ENCODE measurements at places on chromosomes 2 and 18.

DNA sequence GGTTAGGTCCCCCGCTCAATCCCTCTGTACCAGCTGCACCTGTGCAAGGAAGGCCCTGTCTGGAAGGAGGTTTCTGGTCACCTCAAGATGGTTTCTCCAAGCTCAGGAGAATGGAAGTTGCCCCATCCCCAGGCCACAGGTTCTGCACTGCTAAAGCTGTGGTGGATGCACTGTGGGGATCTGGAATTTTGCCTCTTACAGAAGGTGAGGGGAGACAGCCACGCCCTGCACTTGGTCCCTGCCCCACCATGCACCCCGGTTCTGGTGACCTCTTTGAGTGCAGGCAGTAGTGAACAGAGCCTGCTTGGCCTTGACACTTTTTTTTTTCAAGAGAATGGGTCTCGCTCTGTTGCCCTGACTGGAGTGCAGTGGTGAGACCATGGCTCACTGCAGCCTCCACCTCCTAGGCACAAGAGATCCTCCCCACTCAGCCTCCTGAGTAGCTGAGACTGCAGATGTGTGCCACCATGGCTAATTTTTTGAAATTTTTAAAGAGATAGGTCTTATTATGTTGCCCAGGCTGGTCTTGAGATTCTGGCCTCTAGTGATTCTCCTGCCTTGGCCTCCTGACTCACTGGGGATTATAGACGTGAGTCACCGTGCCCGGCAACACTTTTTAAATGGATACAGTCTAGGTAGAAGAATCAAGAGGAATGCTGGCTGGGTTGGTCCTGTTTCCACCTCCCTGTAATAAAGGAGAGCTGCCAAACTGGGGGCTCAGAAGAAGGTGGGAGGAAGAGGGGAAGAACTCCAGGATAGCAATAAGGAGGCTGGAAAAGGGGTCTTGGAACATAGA, 5.8 kb upstream of the NT5DC4 start:
- no peak for DNase-seq

DNA sequence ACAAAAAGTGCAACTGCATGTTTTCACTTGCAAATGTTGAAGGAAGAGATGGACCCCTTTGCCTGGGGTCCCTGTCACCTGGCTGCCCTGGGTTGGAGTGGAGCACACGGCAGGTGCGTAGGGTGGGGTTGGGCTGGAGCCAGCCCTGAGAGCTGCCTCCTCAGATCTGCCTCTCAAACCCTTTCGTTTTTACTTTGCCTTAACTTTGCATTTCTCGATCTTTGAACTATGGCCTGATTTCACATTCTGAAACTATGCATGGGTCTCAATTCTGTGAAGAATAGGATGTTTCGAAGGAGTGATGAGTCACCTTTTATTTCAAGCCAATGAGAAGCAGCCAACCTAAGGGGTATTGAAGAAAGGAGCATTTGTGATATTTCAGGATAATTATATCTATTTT, 132.8 kb downstream of the ACOXL start:
- DNase-seq, result peak; percentile 56

- DNase-seq, result no peak
Observed at GRCh38 chr2:168934826-168935225, 33.7 kb downstream of the G6PC2 start.

DNA sequence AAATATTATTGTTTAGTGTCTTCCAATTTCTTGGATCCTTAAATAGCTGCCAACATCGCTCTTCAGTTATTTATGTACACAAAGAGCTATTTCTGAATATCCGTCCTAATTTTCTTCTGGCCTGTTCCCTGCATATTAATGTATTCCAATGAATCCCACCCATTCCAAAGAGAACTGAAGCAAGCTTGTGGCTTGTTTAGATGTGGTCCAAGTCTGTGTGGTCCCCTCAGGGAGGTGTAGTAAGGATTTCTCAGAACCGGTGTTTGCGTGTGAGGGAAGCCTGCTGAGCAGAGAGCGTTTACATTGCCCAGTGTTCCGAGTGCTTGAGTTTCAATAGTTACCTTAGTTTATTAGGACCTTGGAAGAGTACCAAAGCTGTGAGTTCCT, 25.1 kb upstream of the IL1R1 start:
- no peak for DNase-seq

GRCh38 chr2:178828486-178828881, 21.3 kb upstream of the TTN start:
- DNase-seq, result no peak

- DNase-seq, result no peak
Observed at GRCh38 chr2:120768112-120769048, 32.7 kb downstream of the GLI2 start.

DNA sequence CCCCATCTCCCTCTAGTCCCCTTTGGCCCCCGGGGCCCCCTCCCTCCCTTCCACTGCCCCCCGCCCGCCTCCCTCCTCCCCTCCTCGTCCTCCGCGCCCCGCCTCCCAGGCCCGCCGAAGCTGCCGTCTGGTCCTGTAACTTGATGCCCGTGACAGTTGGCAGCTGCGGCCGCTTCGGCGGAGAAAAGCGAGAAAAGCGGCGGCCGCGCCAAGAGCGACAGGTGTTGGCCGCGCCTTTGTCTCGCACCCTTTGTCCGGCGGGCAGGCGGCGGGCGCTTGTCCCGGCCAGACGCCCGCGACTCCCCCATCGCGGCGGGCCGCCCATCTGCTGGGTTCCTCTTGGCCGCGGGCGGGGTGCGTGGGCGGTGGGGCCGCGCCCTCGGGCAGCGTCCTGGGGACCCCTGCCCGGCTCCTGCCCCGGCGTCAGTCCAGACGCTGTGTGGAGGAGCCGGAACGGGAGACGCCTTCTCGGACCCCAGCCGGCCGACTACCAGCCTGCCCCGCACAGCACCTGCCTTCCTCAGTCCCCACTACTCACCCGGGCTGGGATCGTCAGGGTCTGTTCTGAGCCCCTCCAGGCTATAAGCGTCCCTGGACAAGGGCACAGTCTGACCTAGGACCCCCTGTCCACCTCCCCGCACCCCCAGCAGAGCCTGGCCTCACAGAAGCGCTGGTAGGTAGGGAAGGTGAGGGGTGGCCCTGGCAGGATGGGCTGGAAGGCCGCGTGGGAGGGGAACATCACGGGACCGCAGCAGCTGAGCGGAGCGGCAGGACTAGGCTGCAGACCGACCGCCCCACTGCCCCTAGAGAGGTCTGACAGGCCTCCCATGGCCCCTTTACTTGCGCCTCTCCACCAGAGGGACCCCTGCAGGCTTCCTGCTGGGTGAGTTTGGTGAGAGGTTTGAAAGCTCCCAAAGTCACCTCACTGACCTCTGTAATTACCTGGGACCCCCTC, 1.2 kb upstream of the HES6 start:
- DNase-seq, result peak; percentile 31

- no peak for DNase-seq
Observed at GRCh38 chr2:206154197-206154596, 5.0 kb downstream of the NDUFS1 start.

GRCh38 chr18:58335821-58336220, 291.8 kb downstream of the NEDD4L start:
- DNase-seq, result no peak

DNA sequence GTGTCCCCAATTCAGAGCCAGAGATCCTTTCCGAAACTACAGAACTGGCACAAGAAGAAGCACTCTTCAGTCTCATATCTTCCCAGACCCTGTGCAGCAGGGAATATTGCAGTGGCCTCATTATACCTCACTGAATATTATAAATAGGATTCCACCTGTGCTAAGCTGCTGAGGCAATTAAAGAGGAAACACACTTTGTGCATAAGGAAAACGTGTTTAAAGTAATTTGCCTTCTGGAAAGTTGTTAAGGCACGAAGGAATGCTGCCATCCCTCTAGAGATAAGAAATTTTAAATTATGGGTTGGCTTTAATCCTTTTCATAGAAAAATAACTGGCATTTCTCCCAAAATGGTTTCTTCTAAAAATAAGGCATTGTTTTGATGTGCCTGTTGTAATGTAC, 233.3 kb downstream of the RAB3GAP1 start:
- no peak for DNase-seq

DNA sequence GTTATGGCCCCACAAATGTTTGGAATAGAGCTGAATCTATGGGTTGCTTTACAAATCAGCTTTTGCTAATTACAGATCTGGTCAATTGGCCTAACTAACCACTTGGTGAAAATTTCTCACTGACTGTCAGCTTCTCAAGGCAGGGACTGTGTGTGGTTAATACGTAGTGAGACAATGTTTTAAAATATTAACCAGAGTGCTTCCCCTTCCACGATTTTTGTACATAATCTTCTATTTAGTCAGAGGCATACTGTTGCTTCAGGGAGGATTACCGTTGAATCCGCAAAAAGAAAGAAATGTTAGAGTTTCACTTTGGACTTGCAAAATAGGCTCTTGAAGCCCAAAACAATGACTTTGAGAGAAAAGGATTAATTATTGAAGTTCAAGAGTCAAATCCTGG, 14.9 kb upstream of the KCNS3 start:
- no peak for DNase-seq

GRCh38 chr18:37529863-37530262, 35.7 kb downstream of the CELF4 start:
- DNase-seq, result no peak

DNA sequence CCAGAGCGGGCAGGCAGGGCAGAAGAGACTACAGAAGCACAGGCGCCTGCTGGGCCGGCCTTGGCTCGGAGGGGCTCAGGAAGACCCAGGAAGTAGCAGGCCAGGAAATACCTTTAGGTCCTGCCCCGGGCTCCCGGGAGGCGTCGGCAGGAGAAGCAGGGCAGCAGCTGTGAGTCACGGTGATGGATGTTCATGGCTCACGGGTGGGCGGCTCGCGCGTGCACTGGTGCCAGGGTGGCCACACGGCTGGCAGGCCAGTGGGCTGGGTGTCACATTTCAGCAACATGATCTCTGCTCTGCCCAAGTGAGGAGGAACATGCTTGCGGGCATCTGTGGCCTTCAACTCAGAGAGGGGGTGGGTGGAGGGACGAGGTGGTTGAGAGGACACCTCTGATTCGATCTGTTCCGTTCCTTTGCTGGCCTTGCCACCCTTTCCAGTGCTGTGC, 139.3 kb downstream of the KLHL29 start:
- no peak for DNase-seq

GRCh38 chr2:207082619-207083018, 83.1 kb downstream of the KLF7 start:
- no peak for DNase-seq

- no peak for DNase-seq
Observed at GRCh38 chr2:56613254-56613653, 429.5 kb downstream of the CCDC85A start.

GRCh38 chr2:106012591-106013347, 181.3 kb downstream of the UXS1 start:
- DNase-seq, result no peak

DNA sequence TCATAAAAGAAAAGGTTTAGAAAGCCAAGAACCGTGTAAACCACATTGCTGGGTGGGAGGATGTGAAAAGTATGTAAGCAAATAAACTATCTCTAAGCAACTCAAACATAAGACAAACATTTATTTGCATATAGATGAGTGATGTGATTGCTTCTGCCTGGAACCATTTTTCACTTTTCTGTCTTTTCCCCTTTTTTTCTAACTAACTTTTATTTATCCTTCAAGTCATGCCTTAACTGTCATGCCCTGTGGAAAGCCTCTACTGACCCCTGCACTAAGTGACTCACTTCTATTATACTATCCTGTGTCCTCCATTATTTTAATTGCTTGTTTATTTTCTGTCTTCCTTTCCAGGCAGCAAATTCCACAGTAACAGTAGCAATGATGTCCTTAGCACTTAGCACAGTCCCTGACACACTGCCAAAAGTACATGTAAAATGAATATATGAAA, 87.5 kb upstream of the CTAGE1 start:
- no peak for DNase-seq

GRCh38 chr18:37574113-37574512, 8.5 kb upstream of the CELF4 start:
- no peak for DNase-seq

GRCh38 chr2:98565286-98565860, 42.9 kb downstream of the COA5 start:
- no peak for DNase-seq

DNA sequence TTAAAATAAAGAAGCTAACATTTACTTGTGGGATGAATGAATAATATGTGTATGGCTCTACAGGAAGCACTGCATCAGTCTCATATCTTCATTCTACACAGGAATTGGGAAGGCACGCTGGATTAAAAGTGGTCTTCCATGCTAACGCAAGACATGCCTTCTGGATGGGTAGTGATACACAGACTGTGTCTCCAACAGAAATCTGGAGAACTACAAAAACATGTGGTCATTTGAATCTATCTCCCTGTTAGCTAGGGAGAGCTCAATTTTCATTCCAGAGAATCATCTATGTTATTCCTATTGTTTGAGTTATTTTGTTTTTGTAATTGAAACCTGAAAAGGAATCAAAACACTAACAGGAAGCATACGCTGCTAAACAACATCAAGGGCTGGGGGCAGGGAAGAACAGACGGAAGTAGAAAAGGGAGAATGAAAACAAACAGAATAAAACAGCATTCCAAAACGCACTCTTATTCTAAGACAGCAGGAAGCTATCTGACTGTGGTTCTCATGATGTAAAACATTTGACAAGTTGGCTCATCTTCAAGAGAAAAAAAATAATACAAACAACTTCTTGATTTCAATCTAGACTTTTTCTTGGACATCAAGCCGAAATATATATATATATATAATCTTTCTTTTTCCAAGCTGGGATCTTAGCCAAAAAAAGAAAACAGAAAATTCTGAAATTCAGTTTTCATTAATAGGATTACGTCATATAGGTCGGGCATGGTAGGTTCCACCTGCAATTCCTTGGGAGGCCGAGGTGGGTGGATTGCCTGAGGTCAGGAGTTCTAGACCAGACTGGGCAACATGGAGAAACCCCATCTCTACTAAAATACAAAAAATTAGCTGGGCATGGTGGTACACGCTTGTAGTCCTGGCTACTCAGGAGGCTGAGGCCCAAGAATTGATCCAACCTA, 31.5 kb upstream of the ASNSD1 start:
- no peak for DNase-seq

- DNase-seq, result no peak
Observed at GRCh38 chr2:177753682-177754491, 318.7 kb downstream of the PDE11A start.

DNA sequence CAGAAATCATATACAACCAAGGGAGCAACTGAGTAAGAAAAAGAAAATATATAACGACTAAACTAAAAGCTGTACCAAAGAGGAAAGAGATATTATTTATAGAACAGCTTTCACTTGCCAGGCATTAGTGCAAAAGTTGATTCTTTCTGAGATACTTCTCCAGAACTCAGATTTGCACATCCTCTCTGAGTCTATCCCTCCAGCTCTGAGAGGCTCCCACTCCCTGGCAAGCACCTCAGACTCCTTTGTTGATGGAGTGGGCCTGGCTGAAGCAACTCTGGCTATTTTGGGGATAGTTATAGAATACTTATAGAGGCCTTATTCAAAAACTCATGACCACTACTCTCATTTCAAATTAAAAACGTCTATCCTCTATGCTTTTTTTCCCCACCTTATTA, 501.6 kb upstream of the TNP1 start:
- DNase-seq, result no peak

GRCh38 chr2:45908316-45909170, 257.1 kb downstream of the PRKCE start:
- no peak for DNase-seq

GRCh38 chr2:157261199-157261782, 3.8 kb downstream of the GALNT5 start:
- DNase-seq, result peak; percentile 69

Data from activated T-cell treated with anti-CD3 and anti-CD28 coated beads, Interleukin-2, amount 50 U/mL, for 72 hours (primary cell).